ENCODE measurements at places on chromosomes 6 and 20. TPM values are rescaled to one million over a fixed set of nuclear protein-coding genes. Genes with fewer than 3 reads are reported as not detected.

The CALHM4 gene
- 0.46 TPM for total RNA-seq

The PTCRA gene
- not detected for total RNA-seq

The MYB gene
- total RNA-seq = not detected

The FITM2 gene
- 4.9 TPM for total RNA-seq

The PRSS35 gene
- not detected for total RNA-seq

The ACOT8 gene
- 33.6 TPM for total RNA-seq

The VGLL2 gene
- total RNA-seq = not detected

The SIRPB1 gene
- 0.32 TPM for total RNA-seq

The DST gene
- total RNA-seq = 217 TPM

All from epithelial cell of umbilical artery (primary cell).